ENCODE measurements at places on chromosomes 5 and 9.

DNA sequence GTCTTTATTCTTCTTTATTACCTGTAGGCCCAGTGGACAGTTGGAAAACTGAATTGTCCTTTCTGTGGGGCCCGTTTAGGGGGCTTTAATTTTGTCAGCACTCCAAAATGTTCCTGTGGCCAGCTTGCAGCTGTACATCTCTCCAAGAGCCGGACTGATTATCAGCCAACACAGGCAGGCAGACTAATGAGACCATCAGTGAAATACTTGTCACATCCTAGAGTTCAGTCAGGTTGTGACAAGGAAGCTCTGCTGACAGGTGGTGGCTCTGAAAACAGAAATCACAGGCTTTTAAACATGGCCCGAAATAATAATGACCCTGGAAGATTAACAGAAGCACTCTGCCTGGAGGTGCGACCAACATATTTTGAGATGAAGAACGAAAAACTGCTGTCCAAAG, 47.9 kb downstream of the RNF180 start:
- no peak for DNase-seq

DNA sequence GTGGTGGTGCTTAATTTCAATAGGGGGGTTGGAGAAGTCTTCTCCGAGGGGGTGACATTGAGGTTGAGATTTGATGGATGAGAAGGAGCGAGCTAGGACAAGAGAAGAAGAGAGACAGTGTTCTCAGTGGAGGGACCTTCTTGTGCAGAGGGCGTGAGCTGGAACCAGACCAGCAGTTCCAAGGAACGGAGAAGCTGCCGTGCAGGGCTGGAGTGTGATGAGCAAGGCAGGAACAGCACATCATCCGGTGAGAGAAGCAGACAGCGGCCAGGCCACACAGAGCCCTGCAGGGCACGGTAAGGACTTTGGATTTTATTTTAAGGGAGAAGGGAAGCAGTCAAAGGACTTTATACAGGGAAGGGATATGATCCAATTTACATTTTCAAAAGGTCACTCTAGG, 206.9 kb downstream of the MELK start:
- no peak for DNase-seq

GRCh38 chr9:83382421-83382820, 155.8 kb downstream of the FRMD3 start:
- no peak for DNase-seq

- DNase-seq, result no peak
Measured at GRCh38 chr9:126150411-126151030, 176.1 kb upstream of the MVB12B start.

DNA sequence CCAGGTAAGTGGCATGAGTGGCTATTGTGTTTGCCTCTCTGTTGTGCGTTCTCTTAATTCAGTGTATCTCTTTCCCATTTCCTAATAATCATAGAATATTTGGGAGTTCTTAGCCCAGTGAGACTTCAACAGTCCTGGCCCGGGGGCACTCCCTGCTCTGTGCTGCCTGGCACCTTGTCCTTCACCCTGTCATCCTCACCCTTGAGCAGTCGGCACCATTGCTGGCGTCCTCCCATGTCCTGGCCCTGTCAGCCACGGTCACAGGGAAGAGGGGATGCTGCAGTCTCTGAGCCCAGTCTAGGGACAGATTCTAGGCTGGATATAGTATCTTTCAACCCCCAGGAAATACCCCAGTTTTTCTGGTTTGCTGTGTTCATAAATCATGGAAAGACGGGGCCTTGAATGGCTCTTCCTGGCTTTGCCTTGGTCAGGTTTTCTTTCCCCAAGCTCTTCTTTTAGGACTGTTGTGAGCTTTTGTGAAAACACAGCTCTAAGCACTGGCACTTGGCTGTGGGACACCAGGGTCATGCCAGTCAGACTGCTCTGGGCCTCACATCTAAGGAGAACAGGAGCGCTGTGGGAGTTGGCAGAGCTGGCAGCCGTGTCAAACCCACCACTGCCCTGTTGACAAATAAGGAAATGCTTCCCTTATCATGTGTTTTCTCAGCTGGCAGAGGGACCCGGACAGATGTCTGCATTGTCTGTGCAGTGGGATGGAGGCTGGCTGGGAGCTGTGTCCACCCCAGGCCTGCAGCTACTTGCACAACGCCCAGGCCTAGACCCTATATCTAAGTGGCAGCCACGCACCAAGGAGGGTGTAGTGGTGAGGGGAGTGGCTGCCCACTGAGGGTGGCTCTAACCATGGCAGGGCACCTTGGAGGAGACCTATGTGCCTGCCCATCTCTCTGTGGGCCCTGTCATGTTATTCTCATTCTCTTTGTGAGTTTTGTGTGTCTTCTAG, 378.6 kb downstream of the ICE1 start:
- DNase-seq, result no peak

DNA sequence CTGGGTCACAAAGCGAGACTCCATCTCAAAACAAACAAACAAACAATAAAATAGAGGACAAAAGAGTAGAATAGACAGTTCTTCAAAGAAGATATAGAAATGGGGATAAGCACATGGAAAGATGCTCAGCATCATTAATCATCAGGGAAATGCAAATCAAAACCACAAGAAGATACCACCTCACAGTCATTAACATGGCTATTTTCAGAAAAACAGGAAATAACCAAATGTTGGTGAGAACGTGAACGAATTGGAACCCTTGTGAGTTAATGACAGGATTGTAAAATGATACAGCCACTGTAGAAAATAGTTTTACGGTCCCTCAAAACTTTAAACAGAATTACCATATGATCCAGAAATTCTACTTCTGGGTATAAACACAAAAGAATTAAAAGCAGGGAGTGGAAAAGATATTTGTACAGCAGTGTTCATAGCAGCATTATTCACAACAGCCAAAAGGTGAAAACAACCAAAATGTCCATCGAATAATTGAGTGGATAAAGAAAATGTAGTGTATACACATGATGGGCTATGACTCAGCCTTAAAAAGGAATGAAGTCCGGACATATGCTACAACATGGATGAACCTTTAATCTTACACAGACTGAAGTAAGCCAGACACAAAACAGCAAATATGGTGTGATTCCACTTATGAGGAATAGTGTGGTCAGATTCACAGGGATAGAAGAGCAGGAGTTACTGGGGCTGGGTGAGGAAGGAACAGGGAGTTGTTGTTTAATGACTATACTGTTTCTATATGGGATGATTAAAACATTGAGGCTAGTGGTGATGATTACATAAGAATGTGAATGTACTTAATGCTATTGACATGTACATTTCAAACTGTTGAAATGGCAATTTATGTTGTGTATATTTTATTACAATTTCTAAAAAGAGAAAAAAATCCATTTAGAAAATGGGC, 19.7 kb downstream of the OR2V2 start:
- DNase-seq, result no peak

- DNase-seq, result peak; percentile 50
Measured at GRCh38 chr9:135926402-135927194, 19.3 kb upstream of the CAMSAP1 start.

DNA sequence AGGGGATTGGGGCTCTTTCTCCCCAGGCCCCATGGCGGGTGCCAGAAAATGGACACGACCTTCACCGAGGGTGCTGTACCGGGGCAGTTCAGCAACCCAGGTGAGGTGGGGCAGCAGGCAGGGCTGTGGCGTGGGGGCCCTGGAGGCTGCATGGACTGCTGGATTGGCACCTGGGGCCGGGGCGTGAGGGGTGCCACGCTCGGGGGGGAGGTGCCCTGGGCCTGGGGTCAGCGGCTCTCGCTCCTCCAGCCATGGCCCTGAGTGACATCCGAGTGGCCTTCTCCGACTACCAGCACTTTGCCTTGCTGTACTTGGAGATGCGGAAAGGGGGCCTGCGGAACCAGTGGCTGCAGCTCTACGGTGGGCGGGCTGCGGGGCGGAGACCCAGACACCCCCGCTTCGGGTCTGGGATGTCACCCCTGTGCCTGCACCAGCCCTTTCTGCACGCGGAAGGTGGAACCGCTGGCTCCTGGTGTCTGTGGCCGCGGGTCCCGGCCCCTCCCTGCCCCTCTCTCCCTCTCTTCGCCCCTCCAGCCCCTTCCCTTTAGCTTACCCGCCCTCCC, 1.8 kb downstream of the LCNL1 start:
- no peak for DNase-seq

GRCh38 chr5:149775785-149776184, 45.7 kb downstream of the PPARGC1B start:
- DNase-seq, result no peak

DNA sequence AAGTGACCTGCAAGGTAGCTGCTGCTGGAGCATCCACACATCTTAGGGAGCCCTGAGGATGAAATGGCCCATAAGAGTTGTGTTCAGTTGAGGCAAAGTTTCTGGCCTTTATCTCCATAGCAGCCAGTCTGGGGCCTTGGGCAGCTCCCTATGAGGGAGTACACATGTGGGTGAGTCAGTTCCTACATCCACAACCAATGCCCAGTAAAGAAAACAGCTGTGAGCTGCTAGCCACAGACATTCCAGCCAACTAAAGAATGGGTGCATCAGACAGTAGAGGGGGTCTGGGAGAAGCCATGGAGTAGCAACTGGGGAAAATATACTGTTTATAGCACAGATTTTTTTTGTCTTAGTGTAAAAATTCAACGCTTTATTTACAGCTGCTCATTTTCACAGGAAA, 720.7 kb downstream of the TLE1 start:
- peak; percentile 12 for DNase-seq

- DNase-seq, result no peak
Measured at GRCh38 chr9:8542537-8542936, 743.0 kb upstream of the DMAC1 start.

GRCh38 chr9:130043654-130044623, 950 bp upstream of the FNBP1 start:
- no peak for DNase-seq

DNA sequence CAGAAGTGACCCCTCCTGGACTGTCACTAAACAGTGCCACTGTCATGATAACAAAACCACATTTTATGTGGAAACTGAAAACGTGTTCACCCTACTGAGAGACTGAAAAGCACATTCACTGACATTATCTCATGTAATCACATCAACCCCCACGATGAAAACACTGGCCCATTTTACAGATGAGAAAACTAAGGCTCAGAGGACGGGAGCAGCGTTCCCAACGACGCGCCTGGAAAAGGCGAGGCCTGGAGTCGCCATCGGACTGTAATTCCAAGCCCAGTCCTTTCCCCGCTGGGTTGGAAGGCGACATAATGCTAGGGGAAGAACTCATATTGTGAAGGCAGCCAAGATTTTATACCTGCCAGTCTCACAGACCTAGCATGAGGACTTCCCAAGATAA, 140.0 kb downstream of the ADAMTS2 start:
- DNase-seq, result no peak

- DNase-seq, result no peak
Measured at GRCh38 chr5:151078490-151079262, 2.2 kb downstream of the TNIP1 start.

DNA sequence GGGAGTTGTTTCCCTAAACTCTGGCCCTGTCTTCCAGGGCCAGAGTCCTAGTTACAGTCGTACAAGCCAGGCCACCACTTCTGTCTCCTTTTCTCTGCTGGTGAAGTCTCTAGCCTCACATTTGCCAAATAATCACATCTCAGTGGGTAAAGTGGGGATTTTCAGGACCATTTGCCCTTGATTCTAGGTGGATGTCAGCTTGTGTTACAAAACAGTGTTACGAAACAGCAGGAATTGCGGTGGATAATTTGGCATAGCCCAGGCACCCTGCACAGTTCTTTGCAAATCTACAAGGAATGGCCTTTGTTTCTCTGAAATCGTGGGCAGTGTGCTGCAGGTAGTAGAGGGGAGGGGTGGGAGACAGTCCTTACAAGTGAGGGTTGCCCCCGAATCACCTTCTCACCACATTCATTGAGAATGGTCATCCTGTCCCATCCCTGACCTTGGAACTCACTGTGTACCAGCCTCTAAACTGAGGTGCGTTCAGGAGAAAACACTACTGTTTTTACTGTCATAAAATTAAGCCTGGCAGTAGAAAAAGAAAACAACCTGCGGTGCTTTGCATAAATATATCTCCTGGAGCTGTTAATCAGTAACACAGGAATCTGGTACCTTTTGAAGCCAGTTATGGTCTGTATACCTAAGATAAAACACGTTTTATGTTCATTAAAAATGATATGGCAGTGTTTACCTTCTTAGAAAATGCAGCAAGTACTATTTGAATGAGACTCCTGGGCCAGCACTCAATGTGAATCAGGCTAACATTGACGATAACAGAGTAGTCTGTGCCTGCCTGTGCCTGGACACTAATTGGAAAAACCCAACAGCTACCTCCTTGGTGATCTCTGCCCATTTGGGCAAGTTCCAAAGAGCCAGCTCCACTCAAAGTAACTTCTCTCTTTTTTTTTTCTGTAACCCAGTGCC, 44.3 kb downstream of the CYSTM1 start:
- no peak for DNase-seq

GRCh38 chr5:77437194-77437593, 54.9 kb downstream of the WDR41 start:
- DNase-seq, result no peak

DNA sequence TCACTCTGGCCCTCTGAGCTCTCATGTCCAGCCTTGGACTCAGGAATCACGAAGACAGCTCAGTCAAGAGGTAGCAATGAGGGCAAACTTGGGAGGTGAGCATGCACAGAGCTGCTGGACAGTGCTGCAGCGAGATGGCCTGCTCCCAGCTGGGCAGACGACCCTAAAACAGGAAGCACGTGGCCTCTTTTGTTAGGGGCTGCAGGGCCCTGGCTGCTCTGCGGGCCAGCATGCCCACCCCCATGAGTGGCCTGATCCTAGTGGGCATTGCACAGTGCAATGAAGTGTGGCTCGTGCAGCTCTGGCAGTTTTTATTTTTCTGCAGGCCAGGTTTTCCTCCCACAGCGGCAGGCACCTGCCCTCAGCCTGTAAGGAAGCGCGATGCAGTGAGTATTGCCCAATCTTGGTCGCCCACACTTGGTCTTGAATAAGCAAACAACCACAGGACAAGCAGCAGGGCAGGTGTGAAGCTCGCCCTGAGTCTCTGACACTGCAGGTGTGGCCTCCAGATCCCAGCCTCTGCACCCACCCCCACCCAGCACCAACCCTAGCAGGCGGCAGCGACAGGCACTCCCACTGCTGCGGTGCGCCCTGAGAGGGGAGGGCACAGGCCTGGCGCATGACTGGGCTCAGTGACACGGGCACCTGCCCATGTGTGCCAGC, 60.8 kb downstream of the SEMA4D start:
- no peak for DNase-seq

- no peak for DNase-seq
Measured at GRCh38 chr5:132375957-132376356, 6.4 kb downstream of the SLC22A5 start.

DNA sequence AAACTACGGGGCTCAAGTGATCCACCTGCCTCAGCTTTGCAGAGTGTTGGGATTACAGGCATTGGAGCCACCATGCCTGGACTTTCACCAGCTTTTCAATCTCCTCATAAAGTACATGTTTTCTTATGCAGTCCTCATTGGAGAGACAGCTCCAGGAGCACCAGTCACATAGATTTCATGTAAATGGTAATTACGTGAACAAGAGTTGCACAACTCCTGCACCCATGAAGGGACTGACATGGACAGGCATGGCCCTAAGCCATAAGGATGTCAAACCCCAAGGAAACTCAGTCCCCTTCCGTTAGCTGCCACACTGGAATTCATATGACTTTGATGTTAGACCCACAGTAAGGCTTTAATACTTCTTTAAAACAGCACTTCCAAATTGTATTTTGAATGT, 7.6 kb upstream of the ADGRV1 start:
- no peak for DNase-seq
